ENCODE measurements at places on chromosomes 7 and 10.

- DNase-seq = peak; percentile 77
Measured at GRCh38 chr10:90424730-90425129, 433.1 kb downstream of the HTR7 start.

DNA sequence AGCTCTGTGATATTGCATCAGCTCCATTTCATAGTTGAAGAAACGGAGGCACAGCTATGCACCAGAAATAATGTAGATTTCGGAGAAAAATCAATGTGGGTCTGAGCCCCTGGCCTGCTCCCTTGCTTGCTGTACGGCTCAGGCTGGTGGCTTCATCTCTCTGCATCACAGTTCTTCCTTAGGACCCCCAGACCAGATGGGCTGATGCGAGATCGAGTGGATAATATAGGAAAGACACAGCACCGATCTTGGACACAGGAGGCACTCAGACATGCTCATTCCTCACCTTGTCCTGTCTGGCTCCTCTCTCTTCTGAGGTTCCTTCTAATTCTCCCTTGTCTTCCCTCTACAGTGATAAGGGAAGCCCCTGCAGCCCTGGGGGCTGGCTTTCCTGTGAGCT is 365.9 kb upstream of the ZMIZ1 start:
- no peak for DNase-seq

DNA sequence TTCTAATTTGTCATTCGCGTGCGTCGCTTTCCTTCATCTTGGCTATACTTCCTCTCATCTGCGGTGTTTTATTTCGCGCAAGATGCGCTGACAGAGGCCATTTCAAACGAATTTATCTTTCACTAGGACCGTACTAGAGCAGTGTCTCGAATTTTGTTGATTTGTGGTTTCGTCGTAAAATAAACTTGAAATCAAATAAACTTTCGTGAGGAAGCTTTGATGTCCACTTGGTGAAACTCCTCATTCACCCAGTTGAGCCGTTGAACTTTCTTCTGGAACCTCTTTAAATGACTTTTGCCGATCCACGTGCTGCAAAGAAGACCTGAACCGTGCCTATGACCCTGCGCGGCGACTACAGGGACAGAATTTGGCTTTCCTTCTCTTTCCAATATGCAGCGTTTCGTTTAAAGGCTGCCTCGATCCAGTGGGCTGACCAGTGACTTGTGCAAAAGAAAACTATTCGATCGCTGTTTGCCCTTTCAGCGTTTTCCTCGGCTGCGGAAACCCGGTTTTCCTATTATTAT is 163.9 kb upstream of the PPP1R3A start:
- no peak for DNase-seq

GRCh38 chr10:106942035-106942662 is 222.4 kb downstream of the SORCS1 start:
- no peak for DNase-seq

GRCh38 chr7:23184709-23185359 is 3.0 kb downstream of the NUP42 start:
- peak; percentile 48 for DNase-seq

DNA sequence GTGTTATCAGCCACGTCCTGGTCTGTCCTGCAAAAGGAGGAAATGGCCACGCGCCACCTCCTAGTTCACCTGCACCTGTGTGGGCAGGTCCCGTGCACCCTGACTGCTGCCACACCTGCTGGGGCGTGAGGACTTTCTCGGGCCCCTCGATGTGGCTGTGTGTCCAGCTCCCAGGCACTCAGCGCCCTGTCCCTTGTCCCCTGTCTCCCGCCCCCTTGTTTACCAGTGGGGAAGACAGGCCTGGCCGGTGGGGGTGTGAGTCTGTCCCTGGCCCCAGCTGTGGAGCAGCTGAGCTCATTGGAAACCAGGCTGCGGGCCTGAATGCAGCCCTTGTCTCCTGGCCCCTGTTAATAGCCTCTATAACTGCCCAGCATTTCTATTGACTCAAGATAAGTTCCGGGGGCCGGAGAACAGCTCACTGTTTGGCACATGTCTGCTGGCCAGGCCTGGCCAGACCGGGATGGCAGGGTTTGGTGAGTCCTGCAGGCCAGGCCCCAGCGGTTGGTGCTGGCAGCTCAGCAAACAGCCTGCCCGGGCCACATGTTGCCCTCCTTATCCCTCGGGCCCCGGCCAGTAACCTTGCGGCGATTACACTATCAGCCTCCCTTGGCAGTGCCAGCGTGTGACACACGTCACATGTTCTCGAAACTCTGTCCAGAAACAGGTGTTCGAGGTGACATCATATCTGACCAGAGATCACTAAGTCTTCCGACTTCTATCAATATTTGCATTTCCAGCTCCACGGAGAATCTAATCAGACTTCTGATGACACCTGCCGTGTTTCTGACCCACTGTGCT is 52.1 kb downstream of the FOXL3 start:
- DNase-seq = no peak

- no peak for DNase-seq
Measured at GRCh38 chr7:2525658-2526630, 6.4 kb downstream of the LFNG start.

DNA sequence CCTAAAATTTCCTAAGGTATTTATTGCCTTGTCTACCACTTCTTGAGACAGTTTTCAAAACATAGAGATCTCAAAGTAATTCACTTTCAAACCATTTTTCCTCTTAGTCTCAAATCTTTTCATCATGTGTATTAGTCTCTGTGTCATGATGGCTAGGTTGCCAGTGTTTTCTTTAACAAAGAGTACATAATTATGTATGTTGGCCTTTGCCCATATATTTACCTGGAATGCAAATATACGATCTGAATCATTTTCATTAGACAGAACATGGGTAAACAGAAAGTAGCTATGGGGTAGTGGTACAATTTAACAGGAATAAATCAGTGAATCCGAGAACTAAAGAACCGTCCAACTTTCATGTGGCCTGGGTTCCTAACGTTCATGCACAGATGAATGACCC is 852.1 kb upstream of the MBL2 start:
- DNase-seq = no peak

GRCh38 chr10:1573981-1574380 is 163.3 kb downstream of the ADARB2 start:
- no peak for DNase-seq

DNA sequence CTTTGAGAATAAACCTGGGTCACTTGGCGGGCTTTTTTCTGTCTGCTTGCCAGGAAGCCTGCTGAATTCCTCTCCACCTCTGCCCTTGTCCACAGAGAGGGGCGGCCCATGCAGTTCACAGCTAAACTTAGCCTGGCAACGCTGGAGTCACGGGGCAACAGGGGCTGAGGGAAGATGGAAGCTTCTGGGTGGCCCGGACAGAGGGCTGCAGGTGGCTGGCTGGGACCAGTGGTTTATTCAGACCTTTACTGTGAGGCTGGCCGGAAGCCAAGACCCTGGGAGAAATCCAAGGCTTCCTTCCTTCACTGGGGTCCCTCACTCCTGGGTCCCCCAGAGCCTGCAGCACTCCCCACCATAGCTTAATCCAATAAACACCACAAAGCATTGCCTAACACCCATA is 17.0 kb downstream of the ITPRIP start:
- no peak for DNase-seq

DNA sequence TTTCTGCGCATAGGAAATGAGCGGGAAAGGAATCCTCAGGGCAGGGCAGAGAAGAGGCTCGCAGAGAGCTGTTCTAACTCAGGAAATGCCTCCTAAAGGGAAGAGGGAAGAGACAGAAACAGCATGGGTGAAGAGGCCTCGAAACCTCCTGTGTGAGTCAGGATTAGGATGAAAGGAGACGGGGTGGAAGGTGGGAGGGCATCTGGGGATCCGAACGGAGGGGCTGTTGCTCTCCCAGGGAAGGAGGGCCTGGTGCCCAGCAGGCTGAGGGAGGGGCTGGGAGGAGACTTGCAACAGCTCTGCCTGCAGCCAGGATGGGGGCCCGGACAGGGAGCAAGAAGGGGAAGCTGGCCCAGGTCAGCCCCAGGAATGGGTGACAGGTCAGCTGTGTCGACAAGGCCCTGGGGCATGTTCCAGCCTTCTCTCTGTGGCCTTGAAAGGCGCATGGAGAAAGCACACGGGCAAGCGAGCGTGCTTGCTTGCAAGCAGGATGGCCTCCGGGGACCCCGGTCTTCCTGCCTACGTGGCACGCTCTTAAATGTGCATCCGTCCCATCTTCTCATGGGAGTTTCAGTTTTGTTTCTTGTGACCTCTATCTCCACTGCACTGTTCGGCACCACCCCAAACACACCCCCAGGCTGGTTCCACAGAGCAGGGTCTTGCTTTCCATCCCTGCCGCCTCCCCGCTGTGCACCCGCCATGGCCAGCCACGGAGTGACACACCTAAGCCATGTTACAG is 63.5 kb downstream of the HIPK2 start:
- no peak for DNase-seq

DNA sequence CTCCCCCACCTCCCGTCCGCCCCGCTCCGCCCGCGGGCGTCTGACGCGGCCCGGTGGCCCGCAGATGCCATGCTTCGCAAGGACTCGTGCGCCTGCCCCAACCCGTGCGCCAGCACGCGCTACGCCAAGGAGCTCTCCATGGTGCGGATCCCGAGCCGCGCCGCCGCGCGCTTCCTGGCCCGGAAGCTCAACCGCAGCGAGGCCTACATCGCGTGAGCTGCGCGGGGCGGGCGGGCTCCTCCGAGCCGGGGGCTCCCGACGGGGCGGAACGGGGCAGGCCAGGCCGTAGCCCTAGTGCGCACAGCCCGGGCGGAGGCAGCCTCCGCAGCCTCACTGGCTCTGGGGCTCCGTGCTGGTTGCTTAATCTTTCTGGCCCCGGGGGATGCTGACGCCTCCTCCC is 2.8 kb downstream of the ASIC3 start:
- DNase-seq = peak; percentile 79

- peak; percentile 68 for DNase-seq
Measured at GRCh38 chr10:100341953-100342626, 4.9 kb upstream of the SCD start.

- DNase-seq = peak; percentile 68
Measured at GRCh38 chr7:35801392-35802101, 690 bp downstream of the SEPTIN7 start.
